Mesenteric fat pad (tissue), 1 donor: ENCODE measurements at places on chromosomes 5 and 9.

GRCh38 chr5:166270712-166271111 is 2020.7 kb upstream of the WWC1 start:
- DNase-seq: no peak

- no peak for DNase-seq
These were observed 203.0 kb downstream of the KDM4C start for GRCh38 chr9:6960777-6961176.

- DNase-seq: no peak
These were observed 290.0 kb downstream of the ARHGAP26 start for GRCh38 chr5:143059976-143060765.

DNA sequence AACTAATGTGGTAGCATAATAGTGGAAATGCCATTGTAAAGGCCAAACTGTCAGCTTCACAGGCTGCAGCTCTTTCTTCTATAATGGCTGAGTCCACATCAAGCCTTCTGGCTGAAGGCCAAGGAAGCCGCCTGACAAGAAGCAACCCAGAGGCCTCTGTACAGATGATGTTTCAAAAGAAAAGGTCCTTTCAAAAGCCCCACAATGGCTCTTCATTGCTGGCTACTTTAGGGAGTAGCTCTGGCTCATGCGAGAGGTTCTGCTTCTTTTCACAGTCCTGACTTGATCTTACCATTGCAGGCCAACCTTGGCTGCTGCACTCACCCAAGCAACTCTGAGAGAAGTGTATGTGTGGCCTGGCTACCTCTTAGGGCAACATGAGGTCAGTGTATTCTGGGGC is 54.5 kb upstream of the EQTN start:
- DNase-seq: no peak

DNA sequence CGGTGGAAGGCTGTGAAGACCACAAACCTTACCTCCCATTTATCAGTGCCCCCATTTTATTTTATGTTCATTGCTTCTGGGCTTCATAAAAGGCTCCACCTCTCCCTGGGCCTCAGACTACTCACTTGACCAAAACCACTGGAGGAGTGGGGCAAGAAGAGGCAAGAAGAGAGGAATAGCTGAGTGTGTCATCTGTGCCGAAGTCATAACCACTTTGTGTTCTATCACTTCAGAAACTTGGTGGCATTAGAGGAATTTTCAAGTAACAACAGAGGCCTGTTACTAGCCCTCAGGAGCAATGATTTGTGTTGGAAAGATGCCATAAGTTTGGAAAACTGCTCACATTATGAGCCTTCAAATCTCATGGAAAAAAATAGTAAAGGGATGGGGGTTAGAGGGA is 88.7 kb upstream of the PIK3R1 start:
- DNase-seq: no peak

- DNase-seq: no peak
These were observed 81.3 kb upstream of the TMEM171 start for GRCh38 chr5:73039082-73039481.

DNA sequence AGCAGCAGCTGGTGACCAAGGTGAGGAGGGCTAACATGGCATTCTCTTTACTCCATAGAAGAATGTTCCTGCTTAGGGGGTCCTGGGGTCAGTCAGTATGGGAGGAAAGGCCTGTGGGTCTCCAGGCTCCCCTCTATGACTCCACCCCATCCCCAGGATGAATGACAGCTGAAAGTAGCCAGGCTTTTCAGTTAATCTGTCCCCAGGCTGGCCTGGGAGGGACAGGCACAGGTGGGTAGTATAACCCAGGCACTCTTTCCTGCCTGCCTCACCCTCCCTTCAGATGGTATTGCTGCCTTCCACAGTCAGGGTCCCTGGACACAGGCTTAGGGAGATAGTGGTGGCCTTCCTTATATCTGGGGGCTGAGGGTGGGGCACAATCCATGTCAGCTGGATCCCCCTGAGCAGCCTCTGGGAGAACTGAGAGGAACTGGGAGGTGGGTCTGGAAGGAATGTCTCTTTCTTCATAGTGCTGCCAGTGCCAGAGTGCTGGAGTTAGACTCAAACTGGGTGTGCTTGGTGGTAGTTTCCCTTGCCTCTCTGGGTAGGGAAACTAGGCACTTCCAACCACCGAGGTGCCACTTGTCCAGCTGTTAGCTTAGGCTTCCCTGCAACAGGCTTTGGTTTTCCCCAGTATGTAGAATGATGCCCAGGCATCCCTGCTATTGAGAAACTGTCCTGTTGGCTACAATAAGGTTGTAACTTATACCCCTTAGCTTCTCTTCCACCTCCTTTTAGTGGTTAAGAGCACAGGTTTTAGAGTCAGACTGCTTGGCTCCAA is 27.8 kb downstream of the LARP1 start:
- no peak for DNase-seq

GRCh38 chr5:5505815-5506214 is 83.3 kb downstream of the ICE1 start:
- DNase-seq: no peak

GRCh38 chr5:147855774-147856069 is 22.8 kb upstream of the SCGB3A2 start:
- no peak for DNase-seq

- no peak for DNase-seq
These were observed 38.4 kb downstream of the LMX1B start for GRCh38 chr9:126652140-126652582.

- DNase-seq: no peak
These were observed 92.4 kb upstream of the SLC1A1 start for GRCh38 chr9:4397917-4398316.

DNA sequence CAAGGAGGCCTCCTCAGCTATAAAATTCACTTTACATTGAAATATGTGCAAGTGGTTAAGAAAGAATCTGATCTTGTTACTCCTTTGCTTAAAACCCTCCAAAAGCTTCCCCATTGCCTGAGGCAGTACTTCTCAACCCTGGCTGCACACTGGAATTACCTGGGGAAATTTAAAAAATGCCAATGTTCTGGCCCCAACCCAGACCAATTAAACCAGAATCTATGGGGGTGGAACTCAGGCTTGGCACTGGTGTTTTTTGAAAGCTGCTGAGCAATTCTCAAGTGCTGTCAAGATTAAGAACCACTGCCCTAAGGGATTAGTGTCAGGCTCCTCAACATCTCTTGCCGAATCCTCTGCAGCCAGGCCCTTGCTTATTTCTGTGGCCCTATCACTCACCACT is 269.6 kb downstream of the ELAVL2 start:
- no peak for DNase-seq
